ENCODE measurements at places on chromosomes 7 and 10.

- DNase-seq = no peak
These were observed 136.3 kb downstream of the DOCK4 start for GRCh38 chr7:112069879-112070321.

- no peak for DNase-seq
These were observed 523.9 kb downstream of the SUGCT start for GRCh38 chr7:40658729-40659128.

DNA sequence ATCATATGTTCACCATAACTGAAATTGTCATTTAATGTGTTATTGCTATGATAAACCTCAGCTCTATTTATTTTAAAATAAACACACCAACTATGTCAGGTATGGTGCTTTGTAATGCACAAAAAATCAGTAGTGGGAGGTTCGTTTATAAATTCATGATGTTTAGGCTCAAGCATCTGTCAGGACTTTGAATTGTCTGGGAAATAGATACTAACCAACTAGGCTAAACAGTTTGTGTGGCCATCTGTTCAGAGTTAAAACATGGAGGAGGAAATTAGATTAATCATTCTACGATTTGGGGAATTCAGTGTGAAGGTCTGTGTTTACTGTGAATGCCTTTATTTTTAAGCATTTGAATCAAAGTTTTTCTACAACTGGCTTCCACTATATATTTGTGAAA, 212.6 kb upstream of the FZD8 start:
- DNase-seq = no peak

DNA sequence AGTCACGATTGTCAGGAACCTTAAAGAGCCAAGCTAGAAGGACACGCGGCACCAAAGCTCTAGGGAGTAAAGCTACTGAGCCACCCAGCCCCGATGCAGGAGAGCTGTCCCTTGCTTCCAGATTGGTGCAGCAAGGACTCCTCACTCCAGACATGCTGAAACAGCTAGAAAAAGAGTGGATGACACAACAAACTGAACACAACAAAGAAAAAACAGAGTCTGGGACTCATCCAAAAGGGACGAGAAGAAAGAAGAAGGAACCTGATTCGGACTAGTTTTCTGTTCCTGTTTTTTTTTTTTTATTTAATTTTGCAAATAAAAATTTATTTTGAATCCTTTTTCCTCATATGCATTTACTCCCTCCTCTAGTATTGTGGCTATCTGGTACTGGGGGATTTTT, 11.4 kb upstream of the HKDC1 start:
- no peak for DNase-seq

DNA sequence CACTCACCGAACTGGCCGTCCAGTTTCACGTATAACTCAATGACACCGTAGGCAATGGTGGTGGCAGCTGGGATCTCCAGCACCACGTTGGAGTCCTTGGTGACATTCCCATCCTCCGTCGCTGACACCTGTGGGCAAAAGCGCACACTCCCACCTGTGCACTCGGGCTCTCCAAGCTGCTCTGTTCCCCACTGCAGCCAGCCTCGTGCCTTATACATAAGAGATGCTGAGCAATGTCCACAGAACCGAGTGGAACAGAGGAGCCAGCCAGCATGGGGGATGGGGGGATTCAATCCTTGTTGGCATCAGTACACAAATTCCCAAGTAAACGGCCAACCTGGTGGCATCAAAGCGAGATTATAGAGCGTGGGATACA, 40.0 kb downstream of the GSDME start:
- no peak for DNase-seq

GRCh38 chr10:44125879-44126278, 259.0 kb downstream of the CXCL12 start:
- no peak for DNase-seq

GRCh38 chr7:37510043-37510634, 61.5 kb upstream of the ELMO1 start:
- peak; percentile 6 for DNase-seq

- DNase-seq = no peak
These were observed 15.2 kb upstream of the DNAAF5 start for GRCh38 chr7:711093-711921.

DNA sequence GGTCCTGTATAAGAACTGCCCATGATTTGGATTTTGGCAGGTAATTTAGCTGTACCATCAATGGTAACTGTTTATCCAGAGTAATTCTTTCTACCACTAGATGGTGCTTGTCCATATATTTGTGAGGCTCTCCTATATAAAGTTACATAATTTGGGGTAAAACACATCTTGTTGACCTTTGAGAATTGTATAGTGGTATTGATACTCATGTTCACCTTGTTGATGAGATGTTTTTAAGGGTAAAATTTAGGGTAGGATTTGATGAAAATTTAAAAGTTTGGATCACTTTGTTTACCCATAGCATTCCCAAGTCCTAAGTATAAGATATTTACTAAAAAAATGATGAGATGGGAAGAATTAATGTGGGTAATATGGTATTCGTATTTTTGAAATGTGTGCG, 31.6 kb downstream of the ST7 start:
- DNase-seq = no peak

DNA sequence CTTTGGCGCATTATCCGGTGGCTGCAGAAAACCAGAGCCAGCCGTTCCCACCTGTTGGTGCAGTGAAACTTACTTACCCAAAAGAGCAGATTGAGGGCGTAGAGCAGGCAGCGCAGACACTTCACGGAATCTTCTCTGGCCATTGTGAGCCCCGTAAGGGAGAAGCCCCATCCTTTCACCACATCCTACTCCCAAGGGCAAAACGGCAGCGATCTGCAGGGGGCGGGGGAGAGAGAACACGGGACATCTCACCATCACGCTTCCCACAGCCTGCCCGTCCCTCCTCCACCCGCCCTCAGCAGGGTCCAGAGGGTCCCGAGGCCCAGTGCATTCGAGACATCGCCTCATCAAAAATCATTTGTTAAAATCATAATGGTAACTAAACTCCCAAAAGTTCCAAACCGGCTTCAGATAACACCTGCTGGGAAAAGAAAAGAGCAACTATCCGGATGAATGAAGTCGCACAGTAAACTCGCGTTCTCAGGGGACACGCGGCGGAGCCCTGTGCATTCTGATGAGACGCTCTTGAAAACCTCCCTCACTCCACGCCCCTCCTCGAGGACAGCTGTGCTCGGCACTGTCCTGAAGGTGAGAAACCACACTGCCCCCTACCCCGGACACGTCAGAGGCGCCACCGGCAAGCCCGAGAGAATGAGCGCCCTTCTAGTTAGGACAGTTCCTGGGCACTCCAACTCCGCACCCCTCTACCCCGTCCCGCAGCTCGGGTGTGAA, 1.2 kb downstream of the TSPAN12 start:
- no peak for DNase-seq

DNA sequence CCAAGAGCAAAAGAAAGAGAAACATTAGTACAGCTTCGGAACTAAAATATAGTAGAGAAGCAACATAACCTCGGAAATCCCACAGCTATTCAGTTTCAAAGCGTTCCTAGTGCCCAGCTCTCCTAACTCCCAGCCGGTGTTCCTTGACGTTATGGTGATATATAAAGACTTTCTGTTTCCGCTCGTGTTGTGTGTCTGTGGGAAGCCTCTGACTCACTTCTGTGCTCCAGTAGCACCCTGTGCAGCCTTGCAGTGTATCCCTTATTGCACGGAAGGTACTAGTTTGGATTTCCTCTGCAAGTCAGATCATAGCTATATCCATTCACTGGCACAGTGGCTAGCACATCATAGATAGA, 535 bp downstream of the ASAH2B start:
- peak; percentile 3 for DNase-seq

DNA sequence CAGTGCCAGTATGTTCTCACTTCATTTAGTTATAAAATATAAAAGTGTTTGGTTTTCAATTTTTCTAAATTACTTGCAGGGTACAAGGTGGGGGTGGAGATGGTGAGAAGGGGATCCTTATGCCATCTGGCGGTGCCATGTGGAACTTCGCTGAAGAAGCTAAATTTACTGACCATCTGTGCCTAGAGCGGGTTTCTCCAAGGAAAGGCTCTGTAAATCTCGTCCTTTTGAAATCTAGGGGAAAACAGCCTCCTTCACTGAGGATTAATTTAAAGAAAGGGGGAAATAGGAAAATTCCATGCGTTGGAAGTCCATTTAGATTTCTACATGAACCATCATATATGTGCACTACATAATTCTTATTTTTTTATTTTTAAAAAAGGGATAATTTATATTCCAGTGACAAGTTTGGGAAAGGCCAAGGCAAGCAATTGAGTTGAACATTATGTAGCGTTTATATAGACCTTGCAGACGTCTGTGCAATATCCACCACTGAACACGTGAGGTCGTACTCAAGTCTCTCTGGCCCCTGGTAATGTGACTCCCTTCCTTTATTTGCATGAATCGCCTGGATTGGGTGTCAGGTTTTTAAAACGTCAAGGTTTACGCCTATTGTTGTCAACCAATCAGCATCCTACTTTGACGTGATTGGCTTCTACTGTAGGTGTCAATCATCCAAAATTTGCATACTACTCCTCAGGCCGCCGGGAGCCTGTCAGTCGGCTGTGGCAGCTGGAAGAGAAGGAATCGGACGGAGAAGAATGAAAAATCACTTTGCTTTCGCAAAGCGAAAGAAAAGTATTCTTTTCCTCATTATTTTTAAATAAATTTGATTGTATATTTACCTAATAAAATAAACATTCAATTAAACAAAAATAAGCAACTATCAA, 297.1 kb upstream of the NFE2L3 start:
- DNase-seq = no peak
